ENCODE measurements at places on chromosomes 1 and 21.

GRCh38 chr1:94398356-94398755, 19.8 kb upstream of the ABCD3 start:
- no peak for DNase-seq

- no peak for DNase-seq
Observed at GRCh38 chr1:111392042-111392441, 35.5 kb downstream of the OVGP1 start.

DNA sequence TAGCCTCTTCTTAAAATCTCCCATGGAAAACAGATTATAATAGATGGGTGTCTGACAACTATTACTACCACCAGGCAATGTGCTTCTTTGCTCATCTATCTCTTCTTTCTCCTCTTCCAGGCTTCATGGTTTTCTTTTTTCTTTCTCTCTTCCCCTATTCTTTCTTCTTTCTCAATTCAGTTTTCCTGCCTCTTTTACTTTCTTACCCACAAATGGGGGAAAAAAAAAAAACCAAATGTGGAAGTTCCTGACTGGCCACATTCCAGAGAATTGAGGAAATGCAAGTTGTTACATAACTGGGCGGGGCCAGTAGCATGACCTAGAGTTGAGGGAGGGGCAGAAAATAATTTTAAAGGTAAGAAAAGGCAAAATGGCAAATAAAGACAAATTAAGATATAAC, 10.9 kb upstream of the SMG7 start:
- no peak for DNase-seq

DNA sequence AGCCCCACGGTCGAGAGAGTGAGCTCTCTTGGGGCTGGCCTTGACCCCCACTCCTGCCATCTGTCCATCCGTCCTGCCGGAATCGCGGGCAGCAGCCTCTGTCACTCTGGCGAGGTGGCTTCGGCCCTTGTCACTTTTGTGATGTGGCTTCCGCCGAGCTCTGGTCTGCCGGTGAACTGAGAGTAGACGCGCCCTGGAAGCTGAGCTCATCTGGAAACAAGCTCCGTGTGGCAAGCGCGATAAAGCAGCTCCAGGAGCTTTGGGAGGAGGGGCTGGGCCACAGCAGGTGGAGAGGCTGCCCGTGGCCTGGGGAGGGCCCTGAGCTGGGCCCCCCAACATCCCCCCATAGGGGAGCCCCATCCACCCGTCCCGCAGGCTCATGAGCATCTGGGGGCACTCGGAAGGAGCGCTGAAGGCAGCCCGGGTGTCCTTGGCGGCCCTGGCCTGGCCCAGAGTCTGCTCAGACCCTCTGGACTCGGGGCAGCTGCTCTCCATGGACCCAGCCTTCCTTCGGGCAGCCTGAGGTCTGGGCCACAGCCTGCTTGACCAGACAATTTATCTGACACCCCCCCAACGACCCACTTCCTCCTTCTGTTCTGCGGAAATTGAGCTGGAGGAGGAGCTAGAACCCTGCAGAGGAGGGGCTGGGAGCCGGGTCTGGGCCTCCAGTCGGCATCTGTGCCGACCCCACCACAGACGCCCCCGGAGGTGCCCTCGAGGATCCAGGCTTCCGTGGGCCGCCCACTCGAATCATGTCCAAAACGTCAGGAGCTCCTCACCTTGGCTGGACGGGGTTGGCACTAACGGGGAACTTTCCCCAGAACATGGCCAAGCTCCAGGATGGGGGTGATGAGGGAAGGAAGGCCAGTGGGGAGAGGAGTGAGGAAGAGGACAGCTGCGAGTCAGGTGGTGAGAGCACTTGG, 59.1 kb downstream of the SLC19A1 start:
- DNase-seq: no peak

GRCh38 chr1:192730198-192730597, 78.6 kb upstream of the RGS2 start:
- DNase-seq: no peak

GRCh38 chr1:220690140-220691052, at the start of gene C1orf115:
Gene C1orf115, plus strand, starts transcription at chr1:220690363. Its CDS starts 40 bp downstream, at chr1:220690403.
- DNase-seq: peak; percentile 54

- DNase-seq: no peak
Observed at GRCh38 chr1:66013371-66013770, 220.7 kb downstream of the PDE4B start.

GRCh38 chr21:25396135-25396711, 211.1 kb downstream of the MRPL39 start:
- no peak for DNase-seq

- no peak for DNase-seq
Observed at GRCh38 chr1:83912876-83913275, 86.1 kb downstream of the TTLL7 start.

Measured in NCI-H1417 treated with DMSO at 0.1 percent for 48 hours (cell line).